ENCODE measurements at places on chromosomes 1 and 21.
A peak's percentile ranks its signal among the peaks of the same experiment; 100 is the strongest.

DNA sequence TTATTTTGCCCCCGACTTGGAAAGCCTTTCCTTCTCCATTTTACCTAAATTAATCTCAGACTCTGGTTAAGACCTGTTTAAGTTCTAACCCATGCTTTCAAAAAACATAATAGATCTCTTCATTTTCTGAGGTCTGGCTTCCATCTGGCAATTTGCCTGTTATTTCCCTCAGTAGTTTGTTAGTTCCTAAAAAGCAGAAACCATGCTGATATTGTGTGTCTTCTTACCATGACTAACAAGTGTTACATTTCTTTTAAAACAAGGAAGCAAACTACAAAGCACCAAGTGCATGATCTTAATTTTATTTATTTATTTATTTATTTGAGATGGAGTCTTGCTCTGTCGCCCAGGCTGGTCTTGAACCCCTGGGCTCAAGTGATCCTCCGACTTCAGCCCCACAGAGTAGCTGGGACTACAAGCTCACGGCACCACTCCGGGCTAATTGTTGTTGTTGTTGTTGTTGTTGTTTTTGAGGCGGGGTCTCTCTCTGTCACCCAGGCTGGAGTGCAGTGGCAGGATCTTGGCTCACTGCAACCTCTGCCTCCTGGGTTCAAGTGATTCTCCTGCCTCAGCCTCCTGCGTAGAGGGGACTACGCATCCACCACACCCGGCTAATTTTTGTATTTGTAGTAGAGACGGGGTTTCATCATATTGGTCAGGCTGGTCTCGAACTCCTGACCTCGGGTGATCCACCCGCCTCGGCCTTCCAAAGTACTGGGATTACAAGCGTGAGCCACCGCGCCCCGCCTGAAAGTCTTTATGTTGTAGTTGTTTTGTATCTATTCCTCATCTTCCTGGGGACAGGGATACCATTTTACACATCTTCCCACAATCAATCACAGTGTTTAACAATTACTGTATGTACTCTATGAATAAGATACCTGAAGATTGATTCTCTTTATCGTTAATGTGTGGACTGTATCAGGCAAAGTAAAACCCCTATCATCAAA lies 1.3 kb upstream of the PATJ start:
- DNase-seq: no peak
- H3K27ac ChIP-seq: peak overlapping the region; percentile 94
- no peaks in the 10 kb centered on the region for H3K27me3 ChIP-seq

DNA sequence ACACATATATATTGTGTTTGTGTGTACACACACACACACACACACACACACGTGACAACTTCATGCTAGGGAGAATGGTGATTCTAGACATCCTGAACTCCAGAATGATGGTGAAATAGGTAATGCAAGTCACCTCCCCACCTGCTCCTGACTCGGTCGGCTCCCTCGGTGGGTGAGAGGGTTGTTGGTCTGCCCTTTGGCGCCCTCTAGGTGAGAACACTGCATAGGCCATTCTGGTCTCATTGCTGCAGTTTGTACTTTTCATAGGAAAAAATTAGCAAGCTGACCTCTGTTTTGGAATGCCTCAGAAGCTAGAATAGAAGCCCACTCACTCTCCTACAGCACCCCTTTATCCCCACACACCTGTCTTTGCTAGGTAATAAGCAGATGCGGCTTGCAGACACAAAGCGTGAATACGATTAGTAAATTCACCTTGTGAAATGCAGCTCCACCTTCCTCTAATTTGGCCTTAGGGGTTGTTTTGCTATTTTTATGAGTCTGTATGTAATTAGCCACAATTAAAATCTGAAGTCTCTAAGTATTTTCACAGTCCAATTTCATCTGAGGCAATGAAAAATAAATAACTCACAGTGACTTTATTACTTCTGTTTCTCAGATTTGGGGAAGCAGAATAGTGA lies 130.0 kb upstream of the KCNJ15 start:
- H3K27me3 ChIP-seq: peaks cover 17% of the 10 kb centered on the region
- no peaks in the 10 kb centered on the region for H3K4me1 ChIP-seq
- peak; percentile 38 for DNase-seq
- no peak overlapping the region for H3K27ac ChIP-seq
- H3K4me3 ChIP-seq: no peak overlapping the region
- no peaks in the 10 kb centered on the region for H3K36me3 ChIP-seq

GRCh38 chr1:204414016-204414415 lies 2.4 kb upstream of the PPP1R15B start:
- no peak overlapping the region for H3K4me3 ChIP-seq
- H3K36me3 ChIP-seq: peaks cover 9% of the 10 kb centered on the region
- H3K27me3 ChIP-seq: no peaks in the 10 kb centered on the region
- peak overlapping the region; percentile 1 for H3K27ac ChIP-seq

- H3K27ac ChIP-seq: no peak overlapping the region
- H3K4me1 ChIP-seq: peaks cover 3% of the 10 kb centered on the region
- peaks cover 11% of the 10 kb centered on the region for H3K36me3 ChIP-seq
- no peaks in the 10 kb centered on the region for H3K27me3 ChIP-seq
Measured at GRCh38 chr1:28147264-28148094, 29.0 kb downstream of the PTAFR start.

DNA sequence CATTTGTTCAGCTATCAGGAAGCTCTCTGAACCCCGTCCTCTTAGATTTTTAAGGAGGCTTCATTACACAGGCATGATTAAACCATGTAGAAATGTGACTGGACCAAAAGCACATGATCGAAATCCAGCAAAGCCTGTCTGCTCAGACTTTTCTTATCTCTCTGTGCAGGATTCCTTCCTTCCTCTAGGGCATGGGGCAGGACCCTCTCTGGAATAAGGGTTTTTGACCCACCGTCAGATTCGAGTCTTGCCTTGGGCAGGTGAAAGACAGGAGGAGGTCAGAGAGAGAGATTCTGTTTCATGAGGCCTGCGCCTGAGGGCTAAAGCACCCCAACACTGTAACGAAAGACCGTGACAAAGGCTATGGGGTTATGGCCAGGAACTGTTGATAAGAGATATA lies 136.8 kb downstream of the RHOU start:
- H3K27me3 ChIP-seq: no peaks in the 10 kb centered on the region
- H3K4me1 ChIP-seq: peaks cover 5% of the 10 kb centered on the region
- DNase-seq: no peak
